ENCODE measurements at places on chromosomes 1 and 21.

DNA sequence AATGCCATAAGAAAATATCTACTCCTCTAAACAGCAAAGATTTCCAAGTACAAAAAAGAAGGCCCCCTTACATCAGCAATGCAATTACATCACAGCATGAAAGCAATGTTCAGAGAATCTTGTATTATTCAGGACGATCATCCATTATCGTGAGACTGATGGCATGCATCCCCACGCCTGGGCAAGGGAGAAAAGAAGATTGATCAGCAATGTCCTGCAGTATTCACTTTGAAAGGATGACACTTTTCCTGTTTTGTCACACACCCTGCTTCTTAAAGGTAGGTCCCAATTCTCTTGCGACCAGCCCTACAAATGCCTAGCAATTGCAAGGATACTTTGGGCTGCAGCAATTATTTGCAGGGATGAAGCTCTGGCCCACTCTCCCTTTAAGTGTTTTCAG is 108.7 kb downstream of the TOMM20 start:
- DNase-seq: no peak

DNA sequence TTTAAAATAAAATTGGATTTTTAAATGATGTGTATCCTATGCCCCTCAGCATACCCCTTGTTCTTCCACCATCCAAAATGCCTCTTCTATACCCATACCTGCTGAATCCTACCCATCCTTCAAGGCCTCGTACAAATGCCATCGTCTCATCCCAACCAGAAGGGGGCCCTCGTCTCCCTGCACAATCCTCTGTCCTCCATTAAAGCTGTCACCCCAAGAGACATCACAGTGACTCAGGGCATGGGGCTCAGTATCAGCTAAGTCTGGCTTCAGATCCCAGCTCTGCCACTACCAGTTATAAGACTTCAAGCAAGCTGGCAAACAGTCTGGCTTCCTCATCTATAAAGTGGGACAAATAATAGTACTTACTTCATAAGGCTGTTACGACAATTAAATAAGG is 23.8 kb downstream of the IGFN1 start:
- peak; percentile 5 for DNase-seq

GRCh38 chr1:223208164-223209076 is 65.4 kb upstream of the TLR5 start:
- DNase-seq: no peak

- no peak for DNase-seq
Measured at GRCh38 chr1:216020743-216021345, 402.4 kb downstream of the USH2A start.

DNA sequence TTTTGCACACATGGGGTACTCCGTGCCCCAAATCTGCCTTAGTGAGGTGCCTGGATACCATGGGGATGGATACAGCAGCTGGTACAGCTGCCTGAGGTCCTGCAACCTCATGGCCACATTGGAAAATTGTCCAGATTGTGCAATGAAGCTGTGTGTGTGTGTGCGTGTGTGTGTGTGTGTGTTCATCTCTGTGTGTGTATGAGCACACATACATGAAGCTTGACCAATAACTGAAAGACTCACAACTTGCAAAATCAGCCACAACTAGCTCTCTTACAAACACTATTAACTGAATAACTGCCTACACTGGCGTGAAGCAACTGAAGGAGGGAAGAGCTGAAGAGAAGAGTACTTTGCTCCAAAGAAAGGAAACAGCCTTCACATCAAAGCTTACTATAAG is 78.1 kb downstream of the ERG start:
- DNase-seq: no peak
